ENCODE measurements at places on chromosomes 2 and 18.

DNA sequence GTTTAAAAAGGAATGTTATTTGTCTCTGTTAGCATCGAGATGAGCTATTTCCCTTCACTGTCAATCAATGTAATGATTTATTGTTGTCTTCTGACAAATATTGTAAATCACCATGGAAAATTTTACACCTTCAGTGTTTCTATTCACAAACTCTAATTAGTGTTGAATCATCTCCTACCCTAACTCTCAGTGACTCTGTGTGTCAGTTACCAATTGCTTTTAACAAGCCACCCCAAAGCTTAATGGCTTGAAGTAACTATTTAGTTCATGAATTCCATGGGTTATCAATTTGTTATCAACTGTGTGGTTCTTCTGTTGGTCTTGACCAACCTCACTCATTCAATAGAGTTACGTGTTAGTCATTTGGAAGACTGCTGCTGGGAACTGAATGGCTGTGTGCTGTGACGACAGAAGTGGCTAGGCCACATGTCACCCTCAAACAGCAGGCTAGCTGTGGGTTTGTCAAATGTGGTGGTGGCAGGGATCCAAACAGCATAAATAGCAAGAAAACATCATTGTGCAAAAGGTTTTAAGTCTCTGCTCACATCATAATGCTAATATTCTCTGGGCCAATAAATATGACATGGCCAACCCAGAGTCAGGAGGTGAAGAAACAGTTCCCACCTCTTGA is 910.8 kb upstream of the CDH2 start:
- DNase-seq: no peak

DNA sequence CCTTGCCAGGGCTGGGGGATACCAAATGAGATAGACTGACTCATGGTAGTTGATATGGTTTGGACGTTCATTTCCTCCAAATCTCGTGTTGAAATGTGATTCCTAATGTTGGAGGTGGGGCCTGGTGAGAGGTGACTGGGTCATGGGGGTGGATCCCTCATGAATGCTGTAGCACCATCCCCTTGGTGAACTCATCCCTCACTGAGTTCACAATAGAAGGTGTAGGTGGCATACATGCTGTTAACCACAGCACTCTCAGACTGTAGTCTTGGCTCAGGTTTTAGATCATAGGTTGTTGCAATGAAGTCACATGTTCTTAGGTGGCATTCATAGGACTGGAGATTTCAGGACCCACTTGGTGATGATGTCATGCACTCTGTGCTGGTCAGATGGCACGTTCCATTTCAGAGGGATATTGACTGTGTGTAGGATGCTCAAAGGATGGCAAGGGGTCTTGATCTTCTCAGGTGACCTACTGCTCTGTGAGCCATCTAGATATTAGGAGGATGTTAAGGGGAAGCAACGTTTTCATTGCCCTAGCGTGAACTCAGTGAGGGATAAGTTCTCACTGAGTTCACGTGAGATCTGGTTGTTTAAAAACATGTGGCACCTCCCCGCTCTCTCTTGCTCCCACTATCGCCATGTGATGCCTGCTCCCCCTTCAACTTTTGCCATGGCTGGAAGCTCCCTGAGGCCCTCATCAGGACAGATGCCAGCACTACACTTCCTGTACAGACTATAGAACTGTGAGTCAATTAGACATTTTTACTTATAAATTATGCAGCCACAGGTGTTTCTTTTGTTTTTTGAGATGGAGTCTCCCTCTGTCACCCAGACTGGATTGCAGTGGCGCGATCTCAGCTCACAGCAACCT is 73.8 kb upstream of the ACAA2 start:
- DNase-seq: no peak

DNA sequence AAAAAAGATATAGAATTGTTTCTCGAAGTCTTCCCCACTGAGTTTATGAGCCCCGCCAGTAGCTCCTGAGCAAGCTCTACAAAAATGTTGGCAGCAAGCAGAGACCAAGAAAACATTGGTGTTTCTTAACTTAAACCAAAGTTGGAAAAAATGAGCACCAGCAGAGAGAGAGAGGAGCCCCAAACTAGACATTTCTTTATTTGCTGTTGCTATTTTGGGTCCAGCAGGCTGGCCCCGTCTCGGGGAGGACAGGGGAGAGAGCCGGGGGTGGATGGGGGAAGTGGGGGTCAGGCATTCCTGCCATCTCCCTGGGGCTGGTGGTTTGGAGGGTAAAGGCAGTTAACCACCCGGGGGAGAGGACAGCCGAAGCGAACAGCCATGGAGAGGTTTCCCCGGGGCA is 113.0 kb downstream of the DYSF start:
- no peak for DNase-seq

DNA sequence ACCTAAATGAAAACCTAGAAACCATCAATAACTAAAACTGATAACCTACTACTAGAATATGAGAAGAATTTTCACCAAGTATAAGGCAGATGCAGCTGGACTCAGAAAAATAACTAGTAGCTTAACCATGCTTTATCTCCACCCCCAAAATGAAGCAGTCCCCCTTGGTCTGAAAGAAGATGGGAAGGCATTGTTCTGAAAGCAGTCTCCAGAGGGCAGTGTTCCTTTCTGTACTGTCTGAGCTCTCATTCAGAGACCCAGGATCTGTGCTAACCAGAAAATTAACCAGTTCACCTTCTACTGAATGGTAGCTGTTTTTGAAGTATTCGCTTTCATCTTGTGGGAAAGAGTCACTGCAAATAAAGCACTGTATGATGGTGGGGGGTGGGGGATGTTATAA is 273.0 kb downstream of the PDE11A start:
- DNase-seq: no peak

DNA sequence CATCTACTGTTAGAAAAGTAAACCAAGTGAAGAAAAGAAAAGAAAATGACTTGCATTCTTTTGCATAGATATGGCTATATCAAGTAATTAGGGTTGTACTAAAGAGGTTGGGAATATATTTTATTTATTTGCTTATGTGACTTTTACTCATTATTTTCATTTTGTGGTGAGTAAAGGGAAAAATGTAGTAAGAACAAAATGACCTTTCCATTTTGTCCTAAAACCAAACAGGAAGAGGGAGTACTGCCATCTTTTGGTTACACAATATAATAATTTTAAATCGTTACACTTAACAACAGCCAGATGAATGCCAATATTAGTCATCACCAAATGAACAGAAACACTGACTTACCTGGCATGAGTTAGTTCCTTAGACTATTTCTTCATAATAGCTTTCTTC is 47.3 kb upstream of the NDUFV2 start:
- DNase-seq: peak; percentile 46

DNA sequence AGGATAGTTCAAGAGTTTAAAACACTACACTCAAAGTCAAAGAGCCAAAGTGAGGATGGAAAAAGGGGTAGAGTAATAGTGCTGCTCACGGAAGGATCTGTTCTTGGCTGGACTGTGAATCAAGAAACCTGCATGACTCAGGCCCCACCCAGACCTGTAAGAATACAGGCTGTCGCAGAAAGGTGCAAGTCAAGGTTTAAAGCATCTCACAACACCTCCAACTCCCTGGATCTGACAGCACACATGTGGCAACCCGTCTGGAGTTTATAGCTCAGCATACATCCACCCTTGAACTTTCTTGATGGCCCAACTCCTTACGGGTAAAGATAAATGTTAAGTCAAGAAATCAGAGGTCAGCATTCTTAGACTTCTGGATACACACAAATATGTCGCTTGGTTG is 6.3 kb downstream of the KIAA2012 start:
- DNase-seq: no peak

DNA sequence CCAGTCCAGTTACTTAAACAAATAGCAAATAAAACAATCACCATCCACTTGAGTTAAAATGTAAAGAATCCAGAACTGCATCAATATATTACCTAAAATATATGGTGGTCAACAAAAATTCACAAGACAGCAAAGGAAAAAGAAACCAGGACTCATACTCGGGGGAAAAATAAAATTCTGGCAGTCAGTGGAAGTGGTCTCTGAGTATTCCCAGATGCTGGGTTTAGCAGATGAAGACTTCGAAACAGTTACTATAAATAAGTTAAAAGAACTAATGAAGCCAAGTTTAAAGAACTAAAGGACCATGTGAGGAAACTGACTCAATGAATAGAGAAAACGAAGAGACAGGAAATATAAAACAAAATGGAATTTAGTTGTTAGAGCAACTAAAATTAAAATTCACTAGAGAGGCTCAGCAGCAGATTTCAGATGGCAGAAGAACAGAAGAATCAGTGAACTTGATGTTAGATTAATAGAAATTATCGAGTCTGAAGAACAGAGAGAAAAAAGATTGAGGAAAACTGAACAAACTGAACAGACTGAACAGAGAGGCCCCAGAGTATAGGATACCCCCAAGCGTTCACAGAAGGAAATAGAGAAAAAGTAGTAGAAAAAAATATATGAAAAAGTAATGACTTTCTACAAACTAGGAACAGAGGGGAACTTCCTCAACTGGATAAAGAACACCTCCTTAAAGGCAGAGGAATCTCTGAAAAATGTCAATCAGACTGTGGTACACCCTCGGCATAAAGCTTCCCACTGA is 27.9 kb downstream of the MGAT4A start:
- DNase-seq: no peak

- no peak for DNase-seq
Observed at GRCh38 chr2:33704406-33704855, 105.3 kb upstream of the FAM98A start.

- DNase-seq: no peak
Observed at GRCh38 chr2:214226061-214226460, 184.8 kb upstream of the VWC2L start.

- DNase-seq: no peak
Observed at GRCh38 chr2:64492272-64492671, 31.9 kb upstream of the AFTPH start.

DNA sequence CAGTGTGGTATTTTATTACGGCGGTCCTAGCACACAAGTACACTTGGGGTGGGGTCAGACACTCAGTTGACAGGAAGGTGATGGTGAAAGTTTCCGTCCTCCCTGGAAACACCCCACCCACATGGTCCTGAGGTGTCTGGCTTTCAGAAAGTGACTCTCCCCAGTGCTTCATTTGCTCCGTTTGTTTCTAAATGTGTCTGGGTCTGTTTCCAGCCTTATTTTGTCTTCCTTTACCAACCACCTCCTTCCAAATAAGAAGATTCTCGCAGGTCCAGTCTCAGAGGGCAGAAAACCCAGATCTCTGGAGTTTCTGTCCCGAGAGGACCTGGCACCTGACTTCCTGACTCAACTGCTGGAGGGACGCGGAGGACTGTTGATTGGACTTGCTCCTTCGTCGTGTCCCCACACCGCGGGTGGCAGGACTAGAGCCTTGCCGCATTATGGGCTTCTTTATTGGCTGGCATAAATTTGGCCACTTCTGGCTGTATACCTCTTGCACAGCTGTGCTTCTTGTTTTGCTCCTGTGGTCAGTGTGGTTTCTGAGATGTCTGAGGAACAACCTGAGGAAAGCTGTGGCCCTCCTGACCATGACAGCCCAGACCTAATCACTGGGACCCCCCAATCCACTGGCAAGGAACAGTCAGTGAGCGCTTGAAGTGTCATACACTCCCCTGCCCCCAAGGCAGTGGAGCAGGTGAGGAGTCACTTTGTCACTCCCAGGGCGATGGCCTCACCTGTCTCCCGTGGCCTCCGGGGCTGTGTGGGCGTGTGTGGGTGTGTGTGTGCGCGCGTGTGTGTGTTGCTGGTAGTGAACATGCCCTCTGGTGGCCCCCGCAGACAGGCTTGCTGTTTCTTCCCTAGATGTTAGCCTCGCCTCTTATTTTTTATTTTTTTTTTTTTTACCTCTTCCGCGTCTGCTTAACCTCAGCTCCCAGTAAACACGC is 45.6 kb downstream of the MEX3C start:
- DNase-seq: no peak

DNA sequence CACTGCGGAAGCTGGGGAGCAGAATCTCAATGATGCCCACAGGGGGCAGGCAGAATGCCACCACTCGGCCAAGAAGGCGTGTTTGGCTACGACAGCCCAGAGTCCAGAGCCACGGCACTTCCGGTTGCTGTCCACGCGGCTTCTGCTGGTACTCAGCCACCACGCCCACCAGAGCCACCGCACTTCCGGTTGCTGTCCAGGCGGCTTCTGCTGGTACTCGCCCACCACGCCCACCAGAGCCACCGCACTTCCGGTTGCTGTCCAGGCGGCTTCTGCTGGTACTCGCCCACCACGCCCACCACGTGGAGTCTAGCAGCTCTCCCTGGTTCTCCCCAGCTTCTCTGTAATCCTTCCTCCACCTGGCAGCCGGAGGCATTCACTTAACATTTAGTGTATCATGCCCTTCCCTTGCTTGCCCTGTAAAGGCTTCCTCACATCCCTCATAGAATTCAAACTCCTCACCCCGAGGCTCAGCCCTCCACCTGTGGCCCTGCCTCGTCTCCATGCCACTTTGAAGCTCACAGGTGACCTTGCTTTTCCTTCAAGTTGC is 40.1 kb upstream of the APCDD1 start:
- no peak for DNase-seq

DNA sequence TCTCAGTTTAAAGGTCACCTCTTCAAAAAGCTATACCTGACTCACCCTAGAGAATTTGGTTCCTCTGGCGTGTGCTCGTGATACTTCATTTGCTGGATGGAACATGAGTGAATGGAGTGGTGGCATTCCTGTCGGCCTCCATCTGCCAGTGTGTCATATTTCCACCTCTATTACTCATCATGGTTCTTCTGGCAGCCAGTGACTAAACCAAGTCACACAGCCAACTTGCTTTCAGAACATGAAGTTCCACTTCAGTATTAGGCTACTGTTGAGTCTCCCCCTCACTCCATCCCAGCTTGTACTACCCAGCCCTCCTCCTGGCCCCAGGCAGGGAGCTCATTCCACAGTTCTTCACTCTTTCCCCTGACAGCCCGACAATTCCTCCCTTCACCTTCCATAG is 169.8 kb downstream of the MREG start:
- peak; percentile 81 for DNase-seq

DNA sequence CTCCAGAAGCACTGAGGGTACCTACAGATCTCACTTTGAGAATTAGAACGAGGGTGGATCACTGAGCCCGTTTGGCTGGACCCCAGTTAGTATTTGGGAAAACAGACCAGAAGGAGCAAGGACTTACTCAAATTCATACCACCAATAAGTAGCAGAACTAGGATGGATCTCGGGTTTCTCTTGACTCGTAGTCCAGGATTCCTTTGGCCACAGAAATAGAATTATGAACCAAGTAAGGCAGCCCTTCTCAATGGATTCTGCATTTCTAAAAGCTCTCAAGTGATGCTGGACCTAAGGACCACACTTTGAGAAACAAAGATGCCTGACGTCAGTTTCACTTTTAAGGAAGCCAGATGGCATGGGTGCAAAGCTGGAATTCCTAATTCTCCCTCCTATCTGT is 153.0 kb downstream of the KLHL29 start:
- no peak for DNase-seq

- DNase-seq: no peak
Observed at GRCh38 chr2:101410746-101411145, 23.4 kb upstream of the CREG2 start.

DNA sequence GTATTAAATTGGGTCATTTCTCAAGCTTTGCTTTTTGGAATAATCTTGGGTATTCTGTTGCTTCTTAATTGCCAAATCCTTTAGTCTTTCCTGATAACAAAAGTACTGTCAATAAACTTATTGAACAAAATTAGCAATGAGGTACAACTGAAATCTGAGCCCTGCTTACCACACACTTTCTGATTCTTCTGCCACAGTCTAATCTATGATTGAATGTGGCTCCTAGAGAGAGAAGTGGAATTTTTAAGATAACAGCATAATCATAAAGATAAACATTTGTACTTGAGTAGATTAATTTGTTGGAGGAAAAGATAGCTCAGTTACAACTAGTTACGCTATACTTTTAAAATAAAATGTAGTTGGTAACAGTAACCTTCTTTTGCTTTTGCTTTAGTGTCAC is 354.8 kb downstream of the CELF4 start:
- no peak for DNase-seq
